HFFc6 (cell line): ENCODE measurements at places on chromosomes 1 and 21. TPM values are rescaled to one million over a fixed set of nuclear protein-coding genes. Genes with fewer than 3 reads are reported as not detected.

- H3K27me3 ChIP-seq, result no peaks in the 10 kb centered on the region; the same call in 1 of the 2 replicates
- no peak overlapping the region for H3K27ac ChIP-seq
- DNase-seq, result peak; percentile 78
- no peaks in the 10 kb centered on the region for H3K36me3 ChIP-seq
- H3K4me3 ChIP-seq, result no peak overlapping the region
These were observed 10.9 kb upstream of the C4BPB start for GRCh38 chr1:207077470-207078377.

GRCh38 chr1:47797575-47797974, 199.6 kb downstream of the TRABD2B start:
- H3K27ac ChIP-seq, result no peak overlapping the region
- H3K4me1 ChIP-seq, result no peaks in the 10 kb centered on the region
- H3K27me3 ChIP-seq, result peaks cover 3% of the 10 kb centered on the region; the same call in 1 of the 2 replicates
- no peak overlapping the region for H3K4me3 ChIP-seq

DNA sequence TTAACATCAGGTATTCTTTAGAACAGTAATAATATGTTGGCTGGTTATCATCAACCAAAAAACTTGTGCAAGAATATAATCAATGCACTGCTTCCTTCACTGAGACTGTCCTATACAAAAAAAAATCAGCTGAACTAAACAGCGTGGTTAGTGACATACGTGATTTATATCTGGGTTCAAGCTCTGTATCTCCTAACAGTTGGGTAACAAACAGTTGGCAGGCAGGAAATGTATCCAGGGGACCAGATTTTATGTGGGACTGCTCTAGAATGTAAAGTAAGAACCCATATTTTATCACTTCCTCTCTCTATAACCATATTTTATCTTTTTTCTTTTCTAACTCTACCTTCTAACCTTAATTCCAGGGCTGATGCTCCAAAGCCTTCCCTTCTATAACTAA, 8.0 kb downstream of the ACBD6 start:
- peaks cover 25% of the 10 kb centered on the region for H3K4me1 ChIP-seq
- no peak for DNase-seq
- H3K4me3 ChIP-seq, result no peak overlapping the region
- H3K36me3 ChIP-seq, result peaks cover 8% of the 10 kb centered on the region
- H3K27ac ChIP-seq, result no peak overlapping the region
- H3K27me3 ChIP-seq, result no peaks in the 10 kb centered on the region; the same call in 1 of the 2 replicates

- H3K36me3 ChIP-seq, result no peaks in the 10 kb centered on the region
- no peak overlapping the region for H3K27ac ChIP-seq
- peaks cover 2% of the 10 kb centered on the region; the same call in 1 of the 2 replicates for H3K27me3 ChIP-seq
- DNase-seq, result no peak
- H3K4me1 ChIP-seq, result no peaks in the 10 kb centered on the region
These were observed 113.7 kb upstream of the WARS2 start for GRCh38 chr1:119254067-119254720.

DNA sequence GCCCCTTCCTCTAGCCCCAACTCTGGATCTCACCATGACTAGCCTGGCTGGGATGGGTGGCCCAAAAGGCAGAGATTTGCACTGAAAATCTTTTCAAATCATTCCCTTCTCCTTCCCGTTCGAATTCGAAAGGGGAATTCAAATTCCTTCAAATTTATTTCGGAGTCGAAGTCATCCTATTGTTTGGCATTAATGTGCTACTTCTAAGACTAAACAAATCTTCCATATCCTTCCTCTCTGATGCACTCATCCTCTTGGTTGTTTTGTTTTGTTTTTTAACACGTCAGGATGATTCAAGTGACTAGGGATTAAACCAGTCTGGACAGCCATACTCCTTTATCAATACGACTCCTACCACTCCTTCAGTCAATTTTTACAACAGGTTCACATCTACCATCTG, 95.5 kb upstream of the SGIP1 start:
- H3K27me3 ChIP-seq, result no peaks in the 10 kb centered on the region
- H3K36me3 ChIP-seq, result no peaks in the 10 kb centered on the region
- H3K27ac ChIP-seq, result peak overlapping the region; percentile 91
- H3K4me1 ChIP-seq, result peaks cover 65% of the 10 kb centered on the region
- DNase-seq, result no peak

DNA sequence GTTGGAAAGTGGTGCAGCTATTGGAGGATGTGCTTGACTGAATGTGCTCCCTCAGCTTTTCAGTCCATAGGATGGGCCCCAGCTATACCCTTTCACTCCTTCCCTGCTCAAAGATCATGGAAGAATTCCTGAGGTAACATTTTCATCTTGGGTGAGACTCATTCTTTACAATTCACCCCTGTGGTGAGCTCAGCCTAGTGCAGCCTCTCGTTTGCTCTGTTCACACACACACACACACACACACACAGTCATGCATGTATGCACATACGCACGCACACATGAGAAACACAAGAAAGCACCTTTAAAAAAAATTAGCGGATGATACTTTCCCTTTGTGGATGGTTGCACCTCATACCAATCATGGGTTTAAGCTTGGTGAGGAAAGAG, 25.8 kb downstream of the CCN1 start:
- peak; percentile 25 for DNase-seq
- no peaks in the 10 kb centered on the region for H3K36me3 ChIP-seq
- H3K4me1 ChIP-seq, result peaks cover 84% of the 10 kb centered on the region
- peaks cover 4% of the 10 kb centered on the region for H3K27me3 ChIP-seq

DNA sequence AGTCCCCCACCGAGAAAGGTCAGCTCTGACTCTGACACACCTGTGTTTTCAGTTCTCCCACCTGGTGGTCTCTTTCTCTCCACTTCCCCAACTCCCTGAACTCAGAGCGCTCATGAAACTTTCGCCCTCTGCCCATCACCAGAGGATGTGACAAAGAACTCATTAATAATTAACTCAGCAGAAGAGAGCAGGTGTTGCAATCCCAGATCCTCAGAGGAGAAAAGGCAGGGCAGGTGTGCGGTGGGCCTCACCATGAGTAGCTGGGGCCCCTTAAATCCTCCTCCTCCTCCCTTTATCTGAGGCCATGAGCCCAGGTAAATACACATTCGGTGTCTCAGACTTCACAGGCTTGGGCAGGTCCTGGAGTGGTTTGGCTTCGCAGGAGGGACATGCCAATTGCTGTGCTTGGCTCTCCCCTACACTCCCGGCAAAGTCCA, 1.7 kb upstream of the LAMB3 start:
- no peak for DNase-seq
- H3K4me1 ChIP-seq, result peaks cover 46% of the 10 kb centered on the region
- H3K27me3 ChIP-seq, result no peaks in the 10 kb centered on the region; the same call in none of the 2 replicates
- H3K27ac ChIP-seq, result no peak overlapping the region
- no peaks in the 10 kb centered on the region for H3K36me3 ChIP-seq
- no peak overlapping the region for H3K4me3 ChIP-seq

- no peaks in the 10 kb centered on the region for H3K36me3 ChIP-seq
- no peak overlapping the region for H3K27ac ChIP-seq
- no peak for DNase-seq
These were observed 16.1 kb upstream of the FMOD start for GRCh38 chr1:203367057-203367456.

GRCh38 chr1:29601021-29601420, 364.7 kb downstream of the PTPRU start:
- H3K36me3 ChIP-seq, result 0 out of 2 replicates have a peak, but pooled peaks cover 4% of the 10 kb centered on the region
- peaks cover 3% of the 10 kb centered on the region for H3K27me3 ChIP-seq
- no peak overlapping the region for H3K27ac ChIP-seq

- no peak overlapping the region for H3K27ac ChIP-seq
- peaks cover 4% of the 10 kb centered on the region; the same call in 1 of the 2 replicates for H3K27me3 ChIP-seq
- peak; percentile 56 for DNase-seq
- peaks cover 19% of the 10 kb centered on the region for H3K4me1 ChIP-seq
- no peak overlapping the region for H3K4me3 ChIP-seq
These were observed 45.8 kb downstream of the TMCC2 start for GRCh38 chr1:205273551-205273982.

GRCh38 chr1:245579881-245580280, 425.1 kb downstream of the KIF26B start:
- H3K27ac ChIP-seq, result no peak overlapping the region
- no peak for DNase-seq
- peaks cover 14% of the 10 kb centered on the region for H3K4me1 ChIP-seq
- H3K36me3 ChIP-seq, result peaks cover 4% of the 10 kb centered on the region; the same call in 1 of the 2 replicates

- peak; percentile 21 for DNase-seq
- peaks cover 9% of the 10 kb centered on the region for H3K27me3 ChIP-seq
- H3K4me3 ChIP-seq, result no peak overlapping the region
- H3K4me1 ChIP-seq, result peaks cover 12% of the 10 kb centered on the region
- H3K36me3 ChIP-seq, result peaks cover 4% of the 10 kb centered on the region
- no peak overlapping the region for H3K27ac ChIP-seq
These were observed 9.8 kb upstream of the SMAP2 start for GRCh38 chr1:40363721-40364120.

GRCh38 chr1:13769212-13769611, 69.2 kb downstream of the PRDM2 start:
- H3K4me1 ChIP-seq, result peaks cover 63% of the 10 kb centered on the region
- no peak overlapping the region for H3K4me3 ChIP-seq
- H3K27ac ChIP-seq, result no peak overlapping the region; the same call in 1 of the 2 replicates

- peaks cover 9% of the 10 kb centered on the region for H3K4me1 ChIP-seq
- H3K27me3 ChIP-seq, result peaks cover 2% of the 10 kb centered on the region
- no peak overlapping the region for H3K4me3 ChIP-seq
- DNase-seq, result no peak
These were observed 4.1 kb upstream of the KCNAB2 start for GRCh38 chr1:6041432-6042062.

AKT3 gene
- 70.4 to 84.4 TPM (median 81.6 TPM) in 3 replicates for total RNA-seq

DEPDC1 gene
- 15.8 to 37.3 TPM (median 33.9 TPM) in 3 replicates for total RNA-seq

KIF26B gene
- 5.6 to 7.6 TPM (median 6.3 TPM) in 3 replicates for total RNA-seq

RHBG gene
- not detected in 3 replicates for total RNA-seq
